AG09319 (cell line): ENCODE measurements at places on chromosomes 11 and 22.

- DNase-seq: peak; percentile 35
Measured at GRCh38 chr11:8063324-8063723, 17.7 kb upstream of the TUB start.

GRCh38 chr11:6601041-6601461 lies 2.4 kb downstream of the RRP8 start:
- DNase-seq: no peak

GRCh38 chr11:67354075-67355022 lies 1.0 kb upstream of the POLD4 start:
- DNase-seq: peak; percentile 79

- DNase-seq: no peak
Measured at GRCh38 chr11:102459393-102459792, 6.8 kb upstream of the TMEM123 start.

DNA sequence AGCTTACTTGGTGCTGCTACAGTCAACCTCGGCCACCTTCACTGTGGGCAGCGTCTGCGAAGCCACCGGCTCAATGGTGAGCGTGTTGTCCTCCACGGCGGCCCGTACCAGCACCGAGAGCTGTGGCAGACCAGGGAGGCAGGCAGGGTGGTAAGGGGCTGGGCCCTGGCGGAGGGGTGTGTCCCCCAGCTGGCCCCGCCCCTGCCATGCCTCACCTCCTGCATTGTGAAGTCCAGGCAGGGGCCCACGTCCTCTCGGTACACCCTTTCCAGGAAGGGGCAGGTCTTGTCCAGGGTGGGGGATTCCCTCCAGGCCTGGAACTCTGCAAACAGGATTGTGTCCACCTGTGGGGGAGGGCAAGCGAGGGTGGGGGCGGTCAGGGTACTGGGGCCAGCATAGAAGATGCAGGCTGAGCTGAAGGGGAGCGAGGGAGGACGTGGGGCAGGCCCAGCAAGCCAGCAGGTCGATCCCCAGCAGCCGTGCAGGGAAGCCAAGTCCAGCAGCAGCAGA lies 12.8 kb downstream of the RAB3IL1 start:
- no peak for DNase-seq

GRCh38 chr22:29593923-29594322 lies 9.5 kb upstream of the NF2 start:
- DNase-seq: no peak

GRCh38 chr11:114738954-114739353 lies 60.6 kb downstream of the NXPE2 start:
- DNase-seq: no peak

- no peak for DNase-seq
Measured at GRCh38 chr11:116302756-116303155, 470.0 kb downstream of the BUD13 start.

DNA sequence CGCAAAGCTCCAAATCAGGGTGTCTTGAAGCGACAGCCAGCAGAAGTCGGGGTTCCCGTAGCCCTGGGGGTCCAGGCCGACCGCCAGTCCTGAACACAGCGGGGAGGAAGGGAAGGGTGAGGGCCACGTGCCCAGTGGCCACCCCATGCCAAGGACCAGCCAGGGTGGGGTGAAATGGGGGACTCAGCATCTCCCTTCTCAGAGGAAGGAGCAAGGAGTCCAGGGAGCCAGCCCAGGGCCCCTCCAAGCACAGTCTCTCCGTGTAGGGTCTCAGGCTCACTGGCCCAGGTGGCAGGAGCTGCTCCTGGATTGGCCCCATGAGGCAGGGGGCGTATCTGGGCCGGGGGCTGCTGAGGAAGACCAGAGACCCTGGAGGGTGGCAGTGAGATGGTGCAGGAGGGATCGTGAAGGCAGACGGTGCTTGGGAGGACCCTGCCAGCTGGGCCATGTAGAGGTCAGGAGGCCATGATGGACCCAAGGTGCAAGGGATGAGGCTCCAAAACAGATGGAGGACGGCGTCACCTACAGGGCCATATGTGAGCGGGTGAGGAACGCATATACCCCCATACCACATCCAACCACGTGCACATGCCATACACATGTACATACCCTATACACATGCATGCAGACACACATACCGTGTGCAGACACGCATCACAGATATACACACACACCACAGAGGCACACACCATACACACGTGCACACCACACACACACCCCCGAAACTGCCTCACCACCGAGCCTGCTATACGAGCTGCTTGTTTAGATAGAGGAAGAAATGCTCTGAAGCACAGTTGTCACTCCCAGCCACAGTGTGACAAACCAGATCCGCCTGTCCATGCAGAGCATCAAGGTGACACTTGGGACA lies 34.4 kb downstream of the TRMU start:
- no peak for DNase-seq

DNA sequence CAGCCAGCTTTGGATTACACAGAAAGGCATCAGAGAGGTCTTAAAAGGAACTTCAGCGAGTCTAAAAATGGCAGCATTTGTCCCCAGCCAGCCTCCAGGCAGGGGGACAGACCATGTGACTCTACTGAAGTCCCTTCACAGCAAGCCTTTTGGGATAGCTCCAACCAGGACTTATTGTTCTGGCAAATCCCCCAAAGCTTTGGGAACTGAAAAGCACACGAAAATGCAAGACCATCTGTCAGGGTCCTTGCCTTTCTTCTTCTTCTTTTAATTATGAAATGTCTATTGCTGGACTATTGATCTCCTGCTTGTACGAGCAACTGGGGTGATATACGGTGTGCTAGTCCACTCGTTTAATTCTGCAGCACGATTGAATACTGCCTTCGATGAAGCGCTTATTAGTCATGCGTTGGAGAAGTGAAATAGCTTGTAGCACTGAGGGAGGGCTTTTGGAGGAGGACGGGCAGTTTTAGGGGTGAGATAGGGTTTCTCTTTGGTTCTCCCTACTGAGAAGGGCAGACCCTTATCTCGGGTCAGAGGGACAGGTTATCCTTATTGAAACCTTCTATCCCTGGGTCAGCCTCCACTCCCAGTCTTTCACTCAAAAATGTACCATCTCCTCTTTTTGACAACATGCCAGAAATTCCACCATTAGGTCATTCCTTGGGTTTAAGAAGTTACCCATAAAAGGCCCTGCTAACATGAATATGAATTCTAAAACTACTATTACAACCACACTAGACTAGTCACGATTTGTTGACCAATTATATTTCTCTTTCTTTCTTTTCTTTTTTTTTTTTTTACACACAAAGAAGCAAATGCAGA lies 416.4 kb downstream of the MIAT start:
- DNase-seq: no peak

DNA sequence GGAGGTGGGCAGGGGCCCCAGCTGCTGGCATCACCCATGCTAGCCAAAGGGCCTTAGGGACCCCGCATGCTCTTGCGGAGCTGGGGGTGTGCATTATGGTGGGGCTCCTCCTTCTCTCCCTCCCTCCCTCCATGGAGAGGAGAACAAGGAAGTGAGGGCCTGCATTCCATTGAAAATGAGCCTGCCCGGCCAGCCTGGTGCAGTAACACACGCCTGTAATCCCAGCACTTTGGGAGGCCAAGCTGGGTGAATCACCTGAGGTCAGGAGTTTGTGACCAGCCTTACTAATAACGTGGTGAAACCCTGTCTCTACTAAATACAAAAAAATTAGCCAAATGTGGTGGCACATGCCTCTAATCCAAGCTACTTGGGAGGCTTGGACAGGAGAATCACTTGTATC lies 22.4 kb downstream of the SNAP29 start:
- no peak for DNase-seq

GRCh38 chr11:75934851-75935250 lies 119.8 kb downstream of the UVRAG start:
- DNase-seq: no peak

- DNase-seq: no peak
Measured at GRCh38 chr11:107359701-107360100, 97.9 kb downstream of the CWF19L2 start.

GRCh38 chr11:69603111-69603836 lies 37.7 kb upstream of the CCND1 start:
- no peak for DNase-seq

GRCh38 chr11:108966206-108966605 lies 301.3 kb downstream of the DDX10 start:
- no peak for DNase-seq

DNA sequence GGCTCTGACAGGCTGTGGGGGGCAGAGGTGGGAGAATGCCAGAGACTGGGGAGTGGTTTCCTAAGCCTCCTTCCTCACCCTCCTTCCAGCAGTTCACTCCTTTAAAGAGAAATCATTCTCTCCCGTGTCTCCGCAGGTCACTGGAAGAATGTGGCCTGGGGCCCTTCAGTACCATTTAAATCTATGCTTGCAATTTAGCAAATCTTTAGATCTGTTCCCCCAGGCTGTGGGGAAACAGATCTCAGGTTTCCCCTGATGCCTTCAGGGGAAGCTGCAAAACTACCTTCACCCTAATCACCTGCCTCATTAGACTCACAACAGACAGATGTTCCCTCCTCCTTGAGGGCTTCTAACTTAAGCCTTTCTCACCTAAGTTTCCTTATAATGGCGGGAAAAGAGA lies 55.3 kb downstream of the KIRREL3 start:
- no peak for DNase-seq

DNA sequence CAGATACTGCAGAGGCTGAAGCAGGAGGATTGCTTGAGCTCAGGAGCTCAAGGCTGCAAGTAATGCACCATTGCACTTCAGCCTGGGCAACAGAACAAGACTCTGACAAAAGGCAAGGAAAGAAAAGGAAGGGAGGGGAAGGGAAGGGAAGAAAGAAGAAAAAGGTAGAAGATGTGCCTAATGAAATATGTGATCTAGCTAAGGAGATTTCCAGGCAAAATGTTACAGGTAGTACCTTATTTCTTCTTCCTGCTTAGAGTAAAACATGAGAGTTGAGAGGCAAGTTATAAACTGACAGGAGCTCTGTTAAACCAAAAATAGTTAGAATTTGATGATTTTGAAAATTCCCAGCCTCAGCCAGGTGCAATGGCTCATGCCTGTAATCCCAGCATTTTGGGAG lies 4.7 kb upstream of the PELI3 start:
- no peak for DNase-seq

- DNase-seq: no peak
Measured at GRCh38 chr11:9787260-9787659, 123.4 kb downstream of the SWAP70 start.

GRCh38 chr22:23565915-23566704 lies 14.0 kb downstream of the IGLL1 start:
- DNase-seq: no peak

DNA sequence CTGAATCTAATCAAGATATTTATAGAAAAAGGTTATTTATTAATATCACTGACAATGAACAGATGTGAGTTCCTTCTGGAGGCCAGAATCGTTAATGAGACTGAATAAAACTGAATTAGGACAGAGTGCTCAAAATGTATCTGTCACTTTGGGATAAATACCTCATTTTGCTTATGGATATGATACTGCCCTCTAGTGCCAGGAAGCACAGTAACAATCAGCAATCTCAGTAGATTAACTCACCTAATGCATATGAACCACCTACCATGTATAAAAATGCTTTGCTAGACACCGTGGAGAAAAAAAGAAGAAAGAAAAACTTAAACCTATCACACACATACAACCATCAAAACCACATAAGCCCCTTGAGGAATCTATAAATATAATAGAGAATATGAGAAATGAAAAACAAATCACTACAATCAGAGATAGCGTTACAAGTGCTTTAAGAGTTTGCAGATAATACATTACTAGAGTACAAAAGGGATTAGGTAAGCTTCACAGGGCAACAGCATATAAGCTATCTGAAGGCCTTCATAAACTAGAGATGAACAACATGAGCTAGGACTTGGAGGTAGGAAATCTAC lies 117.4 kb downstream of the SGSM3 start:
- DNase-seq: no peak

GRCh38 chr22:36822581-36822980 lies 5.7 kb upstream of the PVALB start:
- no peak for DNase-seq

DNA sequence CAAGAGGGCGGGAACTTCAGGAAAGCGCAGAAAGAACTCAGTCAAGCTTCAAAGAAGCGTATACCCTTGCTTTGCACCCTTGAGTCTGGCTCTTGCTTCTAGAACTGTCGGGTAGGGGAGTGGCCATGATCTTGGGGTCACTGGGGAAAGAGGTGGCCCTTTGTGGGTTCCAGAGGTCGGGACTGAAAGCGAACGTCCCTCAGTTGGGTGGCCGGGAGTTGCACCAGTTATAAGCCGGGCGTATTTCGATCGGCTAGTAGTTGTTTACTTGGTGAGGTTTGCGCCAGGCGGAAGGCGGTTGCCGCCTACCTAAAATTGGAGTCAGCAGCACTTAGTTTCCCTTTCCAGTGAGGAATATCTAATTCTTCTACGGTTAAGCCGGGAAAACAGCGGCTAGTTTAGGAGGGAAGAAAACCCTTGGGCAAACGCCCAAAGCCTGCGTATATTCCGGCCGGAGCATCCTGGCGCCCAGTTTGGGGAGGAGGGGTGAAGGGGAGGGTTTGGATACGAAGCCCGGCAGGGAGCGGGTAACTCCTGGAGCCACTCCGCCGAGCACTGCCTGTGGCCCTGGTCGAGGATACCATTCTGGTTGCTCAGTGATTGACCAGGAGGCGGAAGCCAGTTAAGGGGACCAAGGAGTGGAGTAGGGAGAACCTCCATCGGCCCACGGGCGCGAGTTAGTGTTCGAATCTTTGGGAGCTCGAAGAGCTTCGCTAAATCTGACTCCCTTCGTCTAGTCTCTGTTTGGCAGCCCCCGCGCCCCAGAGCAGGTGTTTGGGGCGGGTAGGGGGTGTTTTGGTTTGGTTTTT lies 807 bp upstream of the WT1 start:
- no peak for DNase-seq

DNA sequence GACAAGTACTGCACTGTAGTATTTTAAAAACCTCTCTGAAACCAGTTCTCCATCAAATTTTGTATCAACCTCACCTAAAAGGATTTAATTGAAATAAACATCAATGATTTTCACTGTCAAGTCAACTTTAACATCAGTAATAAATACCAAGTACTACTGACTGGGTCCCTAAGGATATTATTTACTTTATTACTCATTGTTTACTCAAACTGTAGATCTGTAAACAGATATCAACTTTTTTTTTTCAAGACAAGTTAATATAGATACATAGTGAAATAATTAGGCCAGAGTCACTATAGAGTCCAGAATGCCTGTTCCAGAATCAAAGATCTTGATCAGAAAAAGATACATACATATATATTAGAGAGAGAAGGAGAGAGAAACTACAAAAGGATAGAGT lies 1.6 kb downstream of the RNF141 start:
- no peak for DNase-seq

- no peak for DNase-seq
Measured at GRCh38 chr11:116558504-116559211, 214.1 kb downstream of the BUD13 start.

DNA sequence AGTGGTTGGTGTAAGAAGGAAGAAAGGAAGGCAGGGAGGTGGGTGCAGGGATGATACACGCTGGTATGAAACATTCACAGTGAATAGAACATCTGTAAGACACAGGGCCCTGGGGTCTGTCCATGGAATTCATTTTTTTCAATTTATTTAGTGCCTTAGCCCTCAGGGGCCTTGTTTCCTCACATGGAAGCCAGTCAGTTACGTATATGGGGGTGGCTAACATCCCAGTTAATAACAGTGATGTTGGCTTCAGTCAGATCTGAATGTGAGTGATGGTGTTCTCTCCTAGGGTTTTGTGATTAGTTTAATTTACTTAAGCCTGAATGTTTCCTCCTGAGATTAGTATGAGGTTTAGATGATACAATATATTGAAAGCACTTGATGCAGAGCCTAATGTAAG lies 577.1 kb downstream of the NTM start:
- DNase-seq: no peak
